Right renal cortex interstitium (tissue), 3 donors: ENCODE measurements at places on chromosomes 11 and 22. TPM values are rescaled to one million over a fixed set of nuclear protein-coding genes. Genes with fewer than 3 reads are reported as not detected.
A peak's percentile ranks its signal among the peaks of the same experiment; 100 is the strongest.

The DEFB131B gene
- polyA plus RNA-seq: 1.1 TPM

DNA sequence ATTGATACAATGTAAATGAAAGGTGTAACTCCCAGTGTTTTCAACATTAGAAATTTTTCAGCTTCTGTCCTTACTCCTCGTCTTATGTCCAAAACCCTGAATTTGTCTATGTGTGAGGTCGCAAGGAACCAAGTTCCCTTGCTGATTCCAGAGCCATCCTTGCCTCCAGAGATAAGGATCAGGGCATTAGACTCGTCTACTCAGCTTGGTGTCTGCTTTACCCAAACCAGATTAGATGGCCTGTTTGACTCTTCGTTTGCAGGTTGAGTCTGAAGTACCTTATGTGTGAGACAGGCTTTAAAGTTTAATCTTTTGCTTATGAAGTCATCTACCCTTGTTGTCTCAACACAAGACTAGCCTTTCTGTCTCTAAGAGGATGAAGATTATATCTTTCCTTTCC is 55.6 kb downstream of the SPECC1L start:
- no peak for DNase-seq

The CYB5R2 gene
- polyA plus RNA-seq: 30.3 TPM

DNA sequence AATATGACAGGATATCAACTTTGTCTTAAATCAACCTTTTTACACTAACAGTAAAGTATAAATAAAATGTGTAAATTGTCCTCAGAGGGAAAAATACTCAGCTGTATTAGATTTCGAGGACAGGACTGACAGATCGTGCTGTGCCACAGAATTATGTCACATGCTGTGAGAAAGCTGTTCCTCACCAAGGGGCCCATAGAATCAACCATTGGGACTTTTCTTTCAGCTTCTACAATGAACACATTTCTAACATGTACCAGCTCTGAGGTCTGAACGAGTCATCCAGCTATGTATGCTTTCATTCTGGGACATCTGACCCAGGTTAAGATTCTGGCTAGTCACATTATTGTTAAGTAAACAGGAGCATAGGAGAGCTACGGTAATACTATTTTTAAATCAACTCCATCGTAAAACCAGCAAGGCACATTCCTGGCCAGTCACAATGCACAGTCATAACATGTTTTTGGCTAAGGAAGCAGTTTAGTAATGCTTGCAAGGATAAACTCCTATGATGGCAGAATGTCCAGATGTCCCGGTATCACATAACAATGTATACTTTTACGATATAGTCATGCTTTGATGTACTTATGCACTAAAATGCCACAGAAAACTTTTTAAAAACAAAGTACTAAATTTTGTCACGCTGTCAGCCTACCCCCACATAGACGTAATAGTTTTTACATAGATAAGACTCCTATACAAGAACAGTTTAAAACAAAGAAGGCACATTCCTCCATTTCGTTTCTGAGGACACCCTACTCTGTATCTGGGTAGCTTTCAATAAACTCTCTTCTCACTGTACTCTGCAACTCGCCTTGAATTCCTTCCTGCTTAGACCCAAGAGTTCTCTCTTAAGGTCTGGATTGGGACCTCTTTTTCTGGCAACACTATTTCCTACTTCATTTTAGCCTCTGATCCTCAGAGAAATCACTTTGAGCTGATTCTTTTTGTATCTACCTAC is 27.4 kb downstream of the ZNF214 start:
- DNase-seq: peak; percentile 1

The MMP1 gene
- polyA plus RNA-seq: 0.28 TPM

DNA sequence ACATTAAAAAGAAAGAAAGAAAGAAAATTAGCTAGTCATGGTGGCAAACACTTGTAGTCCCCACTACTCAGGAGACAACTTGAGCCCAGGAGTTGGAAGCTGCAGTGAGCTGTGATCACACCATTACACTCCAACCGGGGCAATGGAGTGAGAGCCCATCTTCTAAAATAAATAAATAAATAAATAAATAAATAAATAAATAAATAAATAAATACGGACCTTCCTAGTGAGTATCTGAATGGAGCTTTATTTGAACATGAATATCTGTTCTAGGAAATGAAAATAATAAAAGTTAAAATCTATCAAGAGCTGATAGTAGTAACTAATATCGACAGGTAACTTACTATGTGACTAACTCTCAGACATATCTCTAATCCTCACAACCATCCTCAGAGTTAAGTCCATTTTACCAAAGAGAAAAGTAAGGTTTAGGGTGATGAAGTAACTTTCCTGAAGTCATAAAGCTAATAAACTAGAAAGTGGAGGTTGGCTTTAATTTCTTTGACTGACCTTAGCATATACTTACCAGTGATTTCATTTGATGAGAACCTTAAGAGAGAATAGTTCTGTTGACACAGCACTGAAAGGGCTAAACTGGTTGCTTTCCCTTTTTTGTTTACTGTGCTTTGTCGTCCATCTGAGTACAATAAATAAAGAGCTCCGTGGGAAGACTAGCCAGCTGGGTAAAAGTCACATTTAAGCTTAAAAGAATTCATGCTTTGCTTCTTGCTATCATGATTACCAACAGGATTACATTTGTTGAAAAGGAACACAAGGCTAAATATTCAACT is 22.4 kb downstream of the ENTHD1 start:
- DNase-seq: no peak

DNA sequence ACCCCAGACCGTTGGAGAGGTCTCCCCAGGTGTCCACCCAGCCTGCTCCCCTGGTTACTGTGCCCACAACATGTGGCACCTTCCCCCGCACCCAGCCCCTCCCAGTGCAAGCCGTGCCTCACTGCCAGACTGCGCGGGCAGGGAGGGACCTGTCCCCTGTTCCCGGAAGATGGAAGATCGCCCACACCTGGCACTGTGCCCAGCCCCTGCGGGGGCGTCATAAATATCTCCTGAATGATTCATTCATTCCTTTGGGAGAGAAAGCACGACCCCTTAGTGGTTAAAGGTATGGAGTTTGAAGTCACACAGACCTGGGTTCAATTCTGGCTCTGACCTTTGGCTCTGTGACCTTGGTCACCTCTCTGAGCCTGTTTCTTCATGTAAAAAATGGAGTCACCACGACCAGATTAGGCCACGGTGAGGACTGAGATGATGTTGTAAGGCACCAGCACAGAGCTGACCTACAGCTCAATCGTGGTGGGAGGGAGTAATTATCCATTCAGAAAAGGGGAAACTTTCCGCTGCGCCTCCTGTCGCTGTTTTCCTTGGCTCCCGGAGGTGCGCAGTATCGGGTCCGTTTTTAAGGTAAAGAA is 497 bp upstream of the SYT12 start:
- no peak for DNase-seq

DNA sequence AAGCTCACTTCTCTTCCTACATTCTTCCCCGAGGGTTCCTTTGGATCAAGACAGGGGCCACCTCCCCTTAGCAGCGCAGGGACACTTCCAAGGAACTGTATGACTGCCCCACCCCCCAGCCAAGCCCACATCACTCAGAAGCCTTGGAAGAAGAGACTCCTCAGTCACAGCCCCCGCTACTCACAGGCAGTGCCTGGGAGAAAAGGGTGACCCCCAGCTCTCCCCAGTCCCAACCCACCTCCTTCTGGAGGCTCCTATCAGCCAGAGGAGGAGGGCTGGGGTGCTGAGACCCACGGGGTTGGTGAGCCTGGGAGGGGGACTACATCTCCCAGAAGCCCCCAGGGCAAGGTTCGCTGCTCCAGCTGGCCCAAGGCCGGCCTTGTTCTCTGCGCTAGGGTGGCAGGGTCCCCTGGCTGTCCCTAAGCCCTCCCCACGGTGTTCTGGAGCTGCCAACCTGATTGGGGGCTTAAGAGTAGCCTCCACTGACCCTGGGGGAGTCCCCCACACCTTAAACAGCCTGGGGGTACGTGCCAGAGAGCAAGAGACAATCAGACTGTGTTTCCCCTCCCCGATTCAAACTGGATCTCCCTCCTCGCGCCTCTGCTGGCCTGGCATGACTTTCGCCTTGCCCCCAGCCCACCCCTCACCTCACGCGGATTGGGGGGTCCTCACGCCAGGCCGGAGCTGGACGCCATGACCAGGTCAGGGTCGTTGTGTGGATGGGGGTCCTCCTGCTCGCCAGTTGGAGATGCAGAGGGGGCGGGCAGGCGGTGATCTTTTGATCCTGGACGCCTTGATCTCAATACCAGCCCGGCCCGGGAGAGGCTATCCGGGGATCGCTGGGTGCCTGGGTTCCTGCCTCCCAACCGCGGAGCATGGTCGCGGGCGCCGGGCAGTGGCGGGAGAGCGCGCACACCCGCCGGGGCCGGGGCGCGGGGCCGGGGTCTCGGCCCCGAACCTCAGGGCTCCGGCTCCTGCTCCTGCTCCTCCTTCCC is 838 bp downstream of the BCL9L start:
- no peak for DNase-seq

DNA sequence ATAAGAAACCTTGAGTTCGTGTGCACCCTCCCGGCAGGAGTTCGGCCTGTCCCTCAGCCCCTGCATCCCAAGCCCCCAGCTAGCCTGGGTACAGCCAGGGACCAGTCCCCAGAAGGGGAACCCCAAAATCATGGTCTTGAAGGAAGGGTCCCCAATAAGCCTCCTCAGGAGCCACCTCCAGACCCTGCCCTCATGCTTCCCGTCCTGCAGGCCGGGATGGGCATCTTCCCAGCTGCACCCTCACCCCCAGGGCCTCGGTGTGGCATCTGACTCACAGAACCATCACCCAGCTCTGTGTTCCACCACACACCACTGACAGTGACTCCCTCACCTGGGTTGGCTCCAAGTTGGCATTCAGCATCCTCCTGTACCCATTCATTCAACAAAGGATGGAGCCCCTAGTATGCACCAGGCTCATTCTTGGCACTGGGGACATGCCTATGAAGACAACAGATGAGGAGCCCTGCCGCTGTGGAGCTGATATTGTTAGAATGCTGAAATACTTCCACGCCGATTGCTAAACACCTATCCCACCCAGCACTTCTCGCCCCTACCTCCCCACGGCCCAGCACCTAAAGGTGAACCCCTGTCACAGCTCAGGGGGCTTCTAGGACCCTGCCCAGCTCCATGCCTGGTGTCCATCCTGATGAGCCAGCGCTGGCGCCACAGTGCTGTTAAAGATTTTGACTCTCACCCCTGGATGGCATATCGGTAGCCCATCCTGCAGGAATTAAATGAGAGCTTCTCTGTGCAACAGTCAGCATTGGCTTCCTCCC is 77.8 kb downstream of the BUD13 start:
- DNase-seq: no peak

DNA sequence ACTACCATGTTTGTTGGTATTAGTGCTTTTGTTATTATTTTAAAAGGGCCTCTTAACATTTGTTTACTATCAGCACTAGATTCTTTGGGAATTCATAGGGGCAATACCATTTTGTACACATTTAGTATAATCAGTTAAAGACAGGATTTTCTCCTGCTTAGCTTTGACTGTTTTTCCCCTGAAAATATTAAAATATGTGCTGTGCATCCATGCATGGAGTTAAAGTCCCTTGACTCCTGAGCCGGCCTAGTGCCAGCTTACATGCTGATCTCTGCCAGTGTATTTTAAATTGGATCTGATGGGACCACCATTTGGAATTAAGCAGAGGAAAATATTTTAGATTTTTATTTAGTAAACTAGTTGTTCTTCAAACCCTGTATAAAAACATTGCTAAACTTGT is 161.4 kb downstream of the METTL15 start:
- DNase-seq: no peak

- DNase-seq: no peak
These were observed 109.0 kb downstream of the OSBP2 start for GRCh38 chr22:30803679-30804078.

GRCh38 chr22:49086606-49087157 is 741.0 kb downstream of the BRD1 start:
- DNase-seq: no peak

DNA sequence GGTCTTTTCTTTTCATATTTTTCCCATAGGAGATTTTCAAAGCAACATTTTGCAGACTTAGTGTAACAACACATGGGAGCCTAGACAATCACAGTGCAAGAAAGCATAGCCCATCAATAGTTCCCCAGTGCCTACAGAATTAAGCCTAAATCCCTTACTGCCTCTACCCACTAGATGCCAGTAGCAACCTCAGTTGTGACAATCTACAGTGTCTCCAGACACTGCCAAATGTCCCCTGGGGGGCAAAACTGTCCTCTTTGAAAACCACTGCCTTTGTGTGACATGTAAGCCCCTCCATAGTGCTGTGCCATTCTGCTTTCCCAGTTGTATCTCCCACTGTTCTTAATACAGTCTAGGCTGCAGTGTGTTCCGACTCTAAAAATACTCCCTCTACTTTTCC is 1329.0 kb downstream of the LRRC4C start:
- DNase-seq: no peak

GRCh38 chr22:43858156-43858895 is 4.0 kb downstream of the SULT4A1 start:
- no peak for DNase-seq

The CABP4 gene
- 1.0 TPM for polyA plus RNA-seq

DNA sequence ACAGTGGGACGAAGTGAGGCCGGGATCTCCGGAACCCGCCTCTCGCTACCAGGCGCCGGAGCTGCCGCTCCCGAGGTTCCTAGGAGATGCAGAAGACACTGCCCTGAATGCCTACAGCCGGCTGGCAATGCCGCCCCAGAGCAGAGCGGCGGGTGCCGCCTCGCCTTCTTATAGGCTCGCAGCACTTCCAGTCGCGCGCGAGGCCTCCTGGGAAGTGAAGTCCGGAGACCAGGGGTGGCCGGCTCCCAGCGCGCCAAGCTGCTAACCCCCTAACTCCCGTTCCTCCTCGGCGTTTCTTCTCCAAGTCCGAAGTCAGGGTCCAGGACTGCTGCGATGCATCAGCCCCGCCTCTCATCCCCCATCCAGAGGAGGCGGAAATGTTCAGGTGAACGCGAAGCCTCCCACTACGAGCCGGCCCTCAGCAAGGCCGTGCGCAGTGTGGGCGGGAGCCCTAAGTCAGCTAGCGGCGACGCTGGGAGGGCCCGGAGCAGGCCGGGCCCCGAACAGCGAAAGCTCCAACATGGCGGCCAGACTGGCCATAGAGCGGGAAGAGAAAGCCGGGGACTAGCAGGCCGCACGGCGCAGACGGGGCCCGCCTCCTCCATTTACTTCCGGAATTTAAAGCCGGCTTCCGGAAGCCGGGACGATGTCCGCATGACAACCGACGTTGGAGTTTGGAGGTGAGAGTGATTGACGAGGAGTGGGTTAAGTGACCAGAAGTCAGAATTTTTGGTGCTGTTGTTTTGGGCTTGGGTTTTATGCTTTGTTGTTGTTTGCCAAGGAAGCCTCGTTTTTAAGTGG is at the start of the genes CYB561A3 and TMEM138:
TSS of gene CYB561A3 (minus strand) at position 142 of the 801 bp plus-strand sequence. CDS start 5,169 bp downstream, outside the sequence.
TSS of gene TMEM138 (plus strand) at position 634 of the 801 bp plus-strand sequence. CDS start 2,017 bp downstream, outside the sequence.
- DNase-seq: peak; percentile 84

The RASD2 gene
- 1.6 TPM for polyA plus RNA-seq

The CLMP gene
- 34.5 TPM for polyA plus RNA-seq

The TEAD1 gene
- polyA plus RNA-seq: 79.7 TPM

The NXF1 gene
- 140 TPM for polyA plus RNA-seq

The SERHL2 gene
- 5.6 TPM for polyA plus RNA-seq

The HIC2 gene
- polyA plus RNA-seq: 8.0 TPM

The CD248 gene
- 61.4 TPM for polyA plus RNA-seq
